ENCODE measurements at places on chromosomes 7 and 10.

- DNase-seq = no peak
These were observed 9.7 kb downstream of the GIMAP5 start for GRCh38 chr7:150746921-150747320.

DNA sequence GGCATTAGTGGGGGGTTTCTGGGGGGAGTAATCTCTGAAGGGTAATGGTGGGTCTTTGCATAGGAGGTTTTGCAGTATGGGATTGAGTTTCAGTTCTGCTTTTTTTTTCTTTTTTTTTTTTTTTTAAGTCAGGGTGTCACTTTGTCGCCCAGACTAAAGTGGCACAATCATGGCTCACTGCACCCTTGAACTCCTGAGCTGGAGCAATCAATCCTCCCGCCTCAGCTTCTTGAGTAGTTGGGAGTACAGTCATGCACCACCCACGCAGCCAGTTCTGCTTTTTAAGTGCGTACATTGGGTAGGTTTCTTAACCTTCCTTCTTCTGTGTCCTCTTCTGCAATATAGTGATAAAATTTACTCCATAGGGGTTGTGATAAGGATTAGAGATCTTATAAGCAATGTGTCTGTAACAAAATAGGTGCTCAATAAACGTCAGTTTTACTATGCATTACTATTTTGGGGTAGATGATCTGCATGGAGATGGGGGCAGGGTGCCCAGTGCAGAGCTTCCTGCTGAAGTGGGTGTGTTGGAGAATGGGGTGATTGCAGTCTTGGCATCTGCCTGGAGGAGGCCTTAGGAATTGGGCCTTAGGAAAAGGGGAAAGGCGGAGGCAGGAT, 9.6 kb downstream of the KAZALD1 start:
- DNase-seq = peak; percentile 34

DNA sequence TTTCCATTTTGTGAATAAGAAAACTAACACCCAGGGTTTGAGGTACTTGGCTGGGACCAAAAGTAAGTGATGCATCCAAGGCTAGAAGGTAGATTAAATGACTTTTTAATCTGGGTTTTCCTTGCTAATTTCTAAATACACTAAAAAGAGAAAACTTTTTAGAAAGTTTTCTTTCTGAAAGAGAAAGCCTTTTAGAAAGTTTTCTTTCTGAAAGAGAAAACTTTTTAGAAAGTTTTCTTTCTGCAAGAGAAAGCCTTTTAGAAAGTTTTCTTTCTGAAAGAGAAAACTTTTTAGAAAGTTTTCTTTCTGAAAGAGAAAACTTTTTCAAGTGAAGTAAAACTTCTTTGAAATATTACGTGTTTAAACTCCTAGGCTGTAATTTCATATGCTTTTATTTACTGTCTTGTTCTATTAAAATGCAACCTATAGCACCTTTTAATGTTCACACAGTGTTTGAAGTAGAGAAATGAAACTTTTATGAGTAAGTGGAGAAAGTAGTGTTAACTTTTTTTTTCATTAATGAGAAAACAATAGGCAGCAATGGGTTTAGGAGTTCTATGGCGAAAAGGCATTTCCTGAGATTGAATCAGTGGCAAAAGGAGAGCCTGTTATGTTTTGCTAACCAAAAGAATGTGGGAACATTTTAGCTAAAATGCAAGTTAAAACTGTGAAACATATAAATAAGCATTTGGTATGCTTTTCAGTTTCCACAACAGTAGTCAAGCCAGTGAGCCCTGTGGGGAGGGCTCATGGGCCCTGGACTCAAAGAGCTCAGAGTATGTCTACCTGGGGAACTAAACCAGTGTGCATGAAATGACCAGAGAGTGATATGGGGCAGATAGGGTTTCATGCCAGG, 103.7 kb downstream of the RBM20 start:
- DNase-seq = no peak

DNA sequence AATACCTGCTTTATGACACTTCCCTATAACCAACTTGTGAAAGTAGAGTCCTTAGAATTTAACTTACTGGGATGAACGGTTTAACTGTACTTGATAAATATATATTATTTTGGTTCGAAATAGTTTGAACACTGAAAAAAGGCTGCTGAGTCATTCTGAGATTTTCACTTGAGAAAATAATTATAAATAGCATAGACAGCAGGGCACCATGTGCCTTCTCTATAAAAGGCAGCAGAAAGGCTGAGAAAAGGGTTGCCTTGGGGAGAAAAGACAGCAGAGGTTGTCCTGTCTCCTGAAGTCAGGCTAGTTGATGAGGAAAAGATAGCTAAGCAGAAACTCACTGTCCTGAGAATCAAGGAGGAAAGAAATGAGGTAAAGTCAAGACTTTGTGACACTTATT, 92.4 kb downstream of the CTTNBP2 start:
- DNase-seq = peak; percentile 15

DNA sequence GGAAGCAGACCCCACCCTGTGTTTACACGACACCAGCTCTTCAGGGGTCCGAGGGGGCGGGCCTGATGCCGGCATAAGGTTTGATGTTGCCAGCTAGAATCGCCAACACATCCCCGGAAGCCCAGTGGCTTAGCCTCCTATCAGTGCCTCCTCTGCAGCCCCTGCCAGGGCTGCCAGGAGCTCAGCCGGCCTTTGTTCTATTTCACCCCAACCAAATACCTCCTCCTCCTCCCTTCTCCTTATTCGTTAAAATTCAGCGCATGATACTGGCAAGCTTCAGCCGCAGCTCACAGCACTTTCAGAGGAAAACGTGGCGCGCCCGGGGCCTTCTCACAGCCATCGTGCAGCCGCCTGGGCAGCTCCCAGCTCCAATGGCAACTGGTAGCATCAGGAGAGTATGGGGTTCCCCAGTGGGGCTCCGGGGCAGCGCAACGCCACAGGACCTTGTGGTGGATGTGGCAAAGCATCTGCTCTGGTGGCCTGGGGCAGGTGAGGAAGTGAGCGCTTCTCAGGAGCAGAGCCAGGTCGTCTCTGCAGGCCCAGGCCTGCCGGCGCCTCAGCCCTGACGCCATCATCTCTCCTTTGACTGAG, 176.4 kb upstream of the RHEB start:
- DNase-seq = no peak

- no peak for DNase-seq
These were observed 25.1 kb upstream of the HERPUD2 start for GRCh38 chr7:35720032-35720431.

DNA sequence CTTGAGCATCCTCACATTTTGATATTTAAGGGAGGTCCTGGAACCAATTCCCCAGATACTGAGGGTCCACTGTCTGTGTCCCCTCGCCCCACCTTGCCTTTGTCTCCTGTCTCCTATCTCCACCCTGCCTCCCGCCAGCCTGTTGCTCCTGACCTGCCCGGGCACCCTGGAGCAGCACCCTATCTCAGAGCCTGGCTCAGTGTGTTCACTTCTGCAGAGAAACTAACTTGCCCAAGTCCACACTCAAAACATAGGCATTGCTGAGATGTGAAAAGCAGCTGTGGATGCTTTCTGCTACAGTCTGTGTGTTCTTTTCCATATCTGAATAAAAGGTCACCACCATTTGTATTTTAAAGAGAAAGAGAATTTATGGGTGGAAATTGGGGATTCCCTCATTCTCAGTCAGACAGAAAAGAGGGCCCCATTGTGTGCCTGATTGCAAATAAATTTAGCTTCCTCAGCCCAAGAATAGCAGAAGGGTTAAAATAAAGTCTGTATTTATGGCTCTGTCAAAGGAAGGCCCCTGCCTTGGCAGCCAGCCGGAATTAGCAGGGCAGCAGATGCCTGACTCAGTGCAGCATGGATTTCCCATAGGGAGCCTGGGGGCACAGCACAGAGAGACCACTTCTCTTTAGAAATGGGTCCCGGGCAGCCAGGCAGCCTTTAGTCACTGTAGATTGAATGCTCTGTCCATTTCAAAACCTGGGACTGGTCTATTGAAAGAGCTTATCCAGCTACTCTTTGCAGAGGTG, 161.3 kb downstream of the EGFR start:
- peak; percentile 40 for DNase-seq

DNA sequence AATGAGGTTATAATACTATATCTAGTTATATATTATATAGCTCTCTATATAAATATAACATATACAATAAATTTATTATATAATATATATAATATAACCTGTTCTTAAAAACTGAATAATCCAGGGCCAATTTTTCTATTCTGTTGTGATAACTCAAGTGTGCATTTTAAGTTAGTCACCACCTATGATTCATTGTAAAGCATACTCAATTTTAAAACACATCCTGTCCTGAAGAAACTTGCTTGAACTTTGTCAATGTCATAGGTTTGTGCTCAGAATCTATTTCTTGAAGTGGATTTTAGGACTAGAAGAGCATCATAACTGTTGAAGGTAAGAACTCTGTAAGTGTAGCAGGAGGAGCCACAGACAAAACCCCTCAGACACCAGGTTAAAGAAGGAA, 1209.8 kb downstream of the REEP3 start:
- DNase-seq = no peak

DNA sequence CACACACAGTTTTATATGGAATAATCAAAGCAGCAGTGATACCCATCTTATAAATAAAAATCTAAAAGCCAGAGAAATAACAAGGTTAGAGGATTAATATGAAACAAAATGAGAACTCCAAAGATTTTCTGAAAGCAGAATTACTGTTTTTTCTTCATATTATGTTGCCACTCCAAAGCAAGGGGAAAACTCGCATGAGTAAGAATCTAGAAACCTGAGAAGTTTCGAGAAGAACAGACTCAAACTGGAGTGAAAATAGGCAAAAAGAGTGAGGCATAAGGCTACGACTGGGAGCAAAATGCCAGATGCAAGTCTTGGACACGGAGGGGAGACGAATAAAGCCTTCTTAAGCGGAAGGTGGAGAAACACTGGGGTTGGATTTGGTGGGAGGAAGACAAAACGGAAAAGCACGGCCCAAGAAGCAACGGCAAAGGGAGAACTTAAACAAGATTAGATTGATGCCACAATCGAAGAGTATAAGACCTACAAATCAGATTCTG, 923 bp downstream of the TNPO3 start:
- peak; percentile 41 for DNase-seq

- peak; percentile 90 for DNase-seq
These were observed 108.7 kb downstream of the DIP2C start for GRCh38 chr10:580778-581177.

- DNase-seq = no peak
These were observed 19.9 kb downstream of the CALD1 start for GRCh38 chr7:134799377-134799776.

DNA sequence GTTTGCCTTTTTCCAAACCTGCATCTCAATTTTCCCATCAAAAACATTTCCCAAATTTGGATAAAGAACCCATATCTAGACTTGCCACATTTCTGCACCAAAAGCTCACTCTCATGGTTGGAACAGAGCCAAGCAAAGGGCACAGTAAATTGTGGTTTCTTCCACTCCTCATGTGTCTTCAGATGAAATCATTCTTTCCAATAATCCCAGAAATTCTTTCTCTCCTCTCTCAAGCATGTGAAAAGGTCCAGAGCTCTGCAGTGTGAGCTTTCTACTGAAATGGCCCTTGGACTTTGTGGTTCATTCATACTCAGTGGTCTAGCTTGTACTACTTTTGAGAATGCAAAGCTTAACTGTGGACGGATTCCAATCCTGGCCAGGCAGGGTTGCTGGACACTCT, 19.8 kb downstream of the PRSS2 start:
- no peak for DNase-seq

DNA sequence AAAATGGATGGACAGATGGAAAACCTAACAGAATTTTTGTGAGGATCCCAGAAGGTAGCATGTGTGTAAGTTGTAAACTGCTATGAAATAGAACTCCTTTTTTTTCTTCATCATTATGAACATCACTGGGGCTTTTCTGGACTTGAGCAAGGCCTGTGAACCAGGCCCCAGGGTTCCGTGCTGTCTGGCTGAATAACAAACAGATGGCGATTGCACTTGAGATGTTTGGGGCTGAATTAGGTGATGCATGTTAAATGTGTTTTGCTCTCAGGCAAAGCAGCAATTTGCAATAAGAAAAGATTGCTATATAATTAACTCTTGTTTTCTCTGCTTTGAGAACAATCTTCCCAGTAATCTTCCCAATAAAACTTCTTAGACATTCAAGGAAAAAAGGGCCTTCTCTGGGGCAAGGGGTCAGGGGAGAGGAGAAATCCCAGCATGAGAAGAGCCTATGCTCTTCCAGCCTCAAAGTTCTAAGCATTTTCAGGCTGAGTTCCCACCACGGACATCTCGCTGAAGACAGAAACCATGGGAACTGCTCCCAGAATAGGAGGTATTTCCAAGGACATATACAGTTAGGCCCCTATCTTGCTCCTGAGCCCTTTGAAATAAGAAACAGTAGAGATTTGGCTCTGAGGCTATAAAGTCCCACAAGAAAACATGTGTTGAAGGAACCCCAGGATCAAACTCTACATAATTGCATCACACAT, 98.7 kb downstream of the ITIH5 start:
- DNase-seq = no peak

DNA sequence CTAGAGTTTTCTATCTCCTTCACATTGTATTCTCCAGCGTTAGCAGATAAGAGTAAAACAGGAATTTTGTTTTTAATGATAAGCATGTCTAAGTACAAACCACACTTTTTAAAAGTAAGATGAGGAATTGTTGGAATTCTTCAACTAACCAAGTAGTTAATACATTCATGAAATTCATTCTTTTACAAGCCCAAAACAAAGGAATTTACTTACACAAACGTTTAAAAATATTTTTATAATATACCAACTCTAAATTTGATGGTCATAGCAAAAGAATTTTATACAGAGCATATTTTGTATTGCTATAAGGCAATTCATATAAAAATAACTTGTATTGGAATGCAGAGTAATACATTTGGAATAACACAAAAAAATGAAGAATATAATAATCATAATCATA, 51.3 kb downstream of the TWIST1 start:
- no peak for DNase-seq

DNA sequence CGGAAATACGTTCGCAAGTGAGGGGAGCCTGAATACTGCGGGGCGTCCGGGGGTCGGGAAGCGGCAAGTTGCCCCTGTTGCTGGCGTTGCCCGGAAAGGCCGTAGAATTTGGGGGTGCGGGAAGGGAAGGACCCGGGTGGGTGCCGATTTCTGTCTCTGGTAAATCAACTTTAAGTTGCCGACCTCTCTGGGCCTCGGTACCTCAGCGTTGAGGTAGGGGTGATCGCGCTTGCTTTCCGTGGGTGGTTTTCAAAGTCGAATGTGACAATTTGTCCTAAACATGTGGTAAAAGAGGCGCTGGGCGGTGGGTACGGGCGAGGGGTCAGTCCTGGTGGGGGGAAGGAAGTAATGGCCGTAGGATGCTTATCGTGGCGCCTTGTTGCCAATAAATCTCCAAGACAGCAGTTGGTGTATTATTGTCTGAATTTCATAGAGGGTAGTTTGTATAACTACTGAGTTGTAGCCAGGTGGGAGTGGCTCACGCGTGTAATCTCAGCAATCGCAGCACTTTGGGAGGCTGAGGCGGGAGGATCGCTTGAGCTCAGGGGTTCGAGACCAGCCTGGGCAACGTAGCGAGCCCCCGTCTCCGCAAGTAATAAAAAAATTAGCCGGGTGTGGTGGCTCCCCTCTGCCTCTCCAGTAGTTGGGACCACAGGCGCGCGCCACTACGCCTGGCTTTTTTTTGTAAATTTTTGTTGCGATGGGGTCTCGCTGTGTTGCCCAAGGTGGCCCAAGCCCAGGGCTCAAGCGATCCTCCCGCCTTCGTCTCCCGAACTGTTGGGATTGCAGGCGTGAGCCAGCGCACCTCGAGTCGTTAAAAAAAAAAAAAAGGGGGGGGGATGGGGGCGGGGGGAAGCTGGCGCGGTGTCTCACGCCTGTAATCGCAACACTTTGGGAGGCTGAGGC, 644 bp downstream of the BUD23 start:
- DNase-seq = no peak

Data from ELR (cell line).